CD4-positive, alpha-beta T cell (primary cell): ENCODE measurements at places on chromosomes 3 and 15. TPM values are rescaled to one million over a fixed set of nuclear protein-coding genes. Genes with fewer than 3 reads are reported as not detected.

The IL20RB gene
- 2.2 TPM for total RNA-seq

The ERICH6 gene
- total RNA-seq = not detected

The PLS1 gene
- 0.63 TPM for total RNA-seq

The BCL2A1 gene
- total RNA-seq = 20.0 TPM

The METTL6 gene
- total RNA-seq = 5.7 TPM

The ALDH1A3 gene
- total RNA-seq = not detected

The FEZF2 gene
- not detected for total RNA-seq

The CLDN18 gene
- total RNA-seq = not detected

The GOLGA8M gene
- 1.9 TPM for total RNA-seq

The CD276 gene
- not detected for total RNA-seq

The C3orf20 gene
- not detected for total RNA-seq

The GJD2 gene
- total RNA-seq = not detected

The MFGE8 gene
- total RNA-seq = 93.0 TPM
